Left cardiac atrium (tissue), 4 donors: ENCODE measurements at places on chromosomes 6 and 20.

- no peak for DNase-seq
Measured at GRCh38 chr6:90314514-90314913, 17.9 kb upstream of the BACH2 start.

DNA sequence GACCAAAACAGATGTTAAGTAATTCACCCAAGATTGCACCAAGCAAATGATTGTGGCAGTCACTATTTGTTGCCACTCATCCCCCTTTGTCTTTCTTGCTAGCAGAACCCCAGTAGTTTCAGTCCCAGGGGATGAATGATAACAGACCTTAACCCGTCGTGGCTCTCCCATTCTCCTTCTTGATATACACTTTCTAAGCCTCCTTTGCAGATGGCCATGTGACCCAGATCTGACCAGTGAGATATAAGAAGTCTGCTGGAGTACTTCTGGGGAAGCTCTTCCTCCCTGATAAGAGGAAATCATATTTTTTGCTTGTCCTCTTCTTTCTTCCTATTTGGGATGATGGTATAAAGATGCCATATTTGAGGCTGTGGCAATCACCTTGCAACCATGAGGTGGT, 9.6 kb upstream of the SH3BGRL2 start:
- DNase-seq: no peak

DNA sequence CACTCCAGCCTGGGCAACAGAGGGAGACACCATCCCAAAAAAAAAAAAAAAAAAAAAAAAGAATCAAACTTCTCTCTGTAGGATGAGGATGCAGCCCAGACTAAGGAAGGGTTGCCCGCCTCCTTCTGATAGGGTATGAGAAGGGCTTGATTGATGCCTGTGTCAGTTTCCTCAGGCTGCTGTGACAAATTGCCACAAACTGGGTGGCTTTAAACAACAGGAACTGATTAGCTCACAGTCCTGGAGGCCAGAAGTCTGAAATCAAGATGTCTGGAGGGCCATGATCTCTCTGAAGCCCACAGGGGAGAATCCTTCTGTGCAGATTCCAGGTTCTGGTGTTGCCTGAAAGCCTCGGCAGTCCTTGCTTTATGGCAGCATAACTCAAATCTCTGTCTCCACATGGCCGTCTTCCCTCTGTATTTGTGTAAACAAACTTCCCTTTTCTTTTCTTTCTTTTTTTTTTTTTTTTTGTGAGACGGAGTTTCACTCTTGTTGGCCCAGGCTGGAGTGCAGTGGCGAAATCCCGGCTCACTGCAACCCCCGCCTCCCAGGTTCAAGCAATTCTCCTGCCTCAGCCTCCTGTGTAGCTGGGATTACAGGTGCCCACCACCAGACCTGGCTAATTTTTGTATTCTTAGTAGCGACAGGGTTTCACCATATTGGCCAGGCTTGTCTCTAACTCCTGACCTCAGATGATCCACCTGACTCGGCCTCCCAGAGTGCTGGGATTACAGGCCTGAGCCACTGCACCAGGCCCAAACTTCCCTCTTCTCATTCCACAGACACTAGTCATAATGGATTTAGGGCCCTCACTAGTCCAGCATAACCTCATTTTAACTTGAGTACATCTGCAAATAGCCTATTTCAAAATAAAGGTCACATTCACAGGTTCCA, 11.2 kb upstream of the CDK19 start:
- DNase-seq: no peak

DNA sequence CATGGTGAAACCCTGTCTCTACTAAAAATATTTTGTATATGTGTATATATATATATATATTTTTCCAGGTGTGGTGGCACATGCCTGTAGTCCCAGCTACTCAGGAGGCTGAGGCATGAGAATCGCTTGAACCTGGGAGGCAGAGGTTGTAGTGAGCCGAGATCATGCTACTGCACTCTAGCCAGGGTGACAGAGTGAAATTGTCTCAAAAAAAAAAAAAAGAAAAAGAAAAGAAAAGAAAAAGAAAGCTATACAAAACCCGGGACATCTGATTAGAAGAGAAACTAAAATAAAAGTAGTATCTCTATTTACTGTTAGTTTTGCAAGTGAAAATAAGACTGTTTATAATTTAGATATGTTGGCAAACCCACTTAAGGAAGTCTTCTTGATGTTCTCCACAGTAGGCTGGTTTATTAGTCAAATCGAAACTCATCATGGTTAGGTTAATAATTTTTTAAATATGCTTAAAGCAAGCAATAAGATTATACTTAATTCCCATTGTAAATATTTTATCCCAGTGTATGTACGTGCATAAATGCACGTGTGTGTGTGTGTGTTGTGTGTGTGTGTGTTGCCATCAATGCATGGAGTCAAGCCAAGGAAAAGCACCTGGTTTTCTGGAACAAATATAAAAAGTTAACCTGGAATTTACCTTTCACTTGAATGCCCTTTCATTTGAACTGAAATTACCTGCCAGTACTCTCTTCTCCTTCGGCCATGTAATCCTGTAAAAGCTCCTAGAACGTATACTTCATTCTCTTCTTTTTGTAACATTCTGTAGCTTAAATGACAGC, 7.1 kb downstream of the VNN2 start:
- no peak for DNase-seq

GRCh38 chr6:6925391-6926164, 182.2 kb upstream of the RREB1 start:
- DNase-seq: no peak

GRCh38 chr6:13278991-13279390, 49.3 kb downstream of the TBC1D7 start:
- no peak for DNase-seq
